ENCODE measurements at places on chromosomes 11 and 22.

GRCh38 chr11:130633466-130633865 lies 185.0 kb downstream of the ADAMTS15 start:
- no peak for DNase-seq

DNA sequence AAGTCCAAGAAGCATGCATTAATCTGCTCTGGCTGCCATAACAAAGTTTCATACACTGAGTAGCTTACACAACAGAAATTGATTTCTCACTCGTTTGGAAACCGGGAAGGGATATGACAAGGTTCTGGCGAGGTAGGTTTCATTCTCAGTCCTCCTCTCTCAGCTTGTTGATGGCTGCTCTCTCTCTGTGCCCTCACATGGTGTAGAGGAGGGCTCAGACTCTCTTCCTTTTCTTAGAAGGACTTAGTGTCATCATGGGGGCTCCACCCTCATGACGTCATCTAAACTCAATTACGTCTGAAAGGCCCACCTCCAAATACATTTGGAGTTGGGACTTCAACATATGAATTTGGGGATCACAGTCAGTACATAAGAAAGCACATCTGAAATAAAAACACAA lies 18.6 kb downstream of the GLYATL1 start:
- DNase-seq, result no peak

GRCh38 chr11:43053638-43054412 lies 258.0 kb upstream of the API5 start:
- no peak for DNase-seq

DNA sequence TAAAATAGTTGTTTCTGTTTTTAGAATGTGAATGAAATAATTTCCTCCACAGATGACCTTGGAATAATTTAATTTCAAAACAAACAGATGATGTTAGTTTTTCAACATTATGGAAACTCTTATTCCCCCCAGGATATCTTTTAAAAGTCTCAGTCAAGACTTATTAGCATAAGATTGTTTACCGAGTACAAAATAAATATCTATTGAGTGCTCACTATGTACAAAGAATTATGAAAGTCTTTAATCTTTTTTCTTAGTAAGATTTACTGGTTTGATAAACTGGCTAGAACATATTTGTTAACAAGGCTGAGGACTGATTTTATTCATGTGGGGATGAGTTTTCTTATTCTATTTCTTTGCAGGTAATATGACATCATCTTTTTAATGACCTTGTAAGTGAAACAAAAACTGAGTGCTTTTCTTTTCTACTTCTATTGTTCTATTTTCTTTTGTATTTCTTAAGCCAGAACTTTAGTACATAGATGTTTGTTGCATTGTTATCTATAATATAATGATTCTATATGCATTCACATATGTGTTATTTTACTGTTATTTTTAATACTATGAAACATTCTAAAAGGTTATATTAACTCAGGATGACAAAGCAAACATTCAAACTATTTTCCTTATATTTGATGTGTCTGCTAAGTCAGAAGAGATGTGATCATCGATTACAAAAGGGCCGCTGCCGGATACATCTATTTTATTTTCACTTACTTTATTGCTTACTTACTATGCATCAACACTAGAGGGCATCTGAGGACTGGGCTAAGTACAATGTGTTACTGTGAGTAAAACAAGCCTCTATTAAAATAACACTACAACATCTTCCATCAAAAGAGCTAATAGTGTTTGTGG lies 111.0 kb upstream of the ARHGAP42 start:
- DNase-seq, result no peak

DNA sequence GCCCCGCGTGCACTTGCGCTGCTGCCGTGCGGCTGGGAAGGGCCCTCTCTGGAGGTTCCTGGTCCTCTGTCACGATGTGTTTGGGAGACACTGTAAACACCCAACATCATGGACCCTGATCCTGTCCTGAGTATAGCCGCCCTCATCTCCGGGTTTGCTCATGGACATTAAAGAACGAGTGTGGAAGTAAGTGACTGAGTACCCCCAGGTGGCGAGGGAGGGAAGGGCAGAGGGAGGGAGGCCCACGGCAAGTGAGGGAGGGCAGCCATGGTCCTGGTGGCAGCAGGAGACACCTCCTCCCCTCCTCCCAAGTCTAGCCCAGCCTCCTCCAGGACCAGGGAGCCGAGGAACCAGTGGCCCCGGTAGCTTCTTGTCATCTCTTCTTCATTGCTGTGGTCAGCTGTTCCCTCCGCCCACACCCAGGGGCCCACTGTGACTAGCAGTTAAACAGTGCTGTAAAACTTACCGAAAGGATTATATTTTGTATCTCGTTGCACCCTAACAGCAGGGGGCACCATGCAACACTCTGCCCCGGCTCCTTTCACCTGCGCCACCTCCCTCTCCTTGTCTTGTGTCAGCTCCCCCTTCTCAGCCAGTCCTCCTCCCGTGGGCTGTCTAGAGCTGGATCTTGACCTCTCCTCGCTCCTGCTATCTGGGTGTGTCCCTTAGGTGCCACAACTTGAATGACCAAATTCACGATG lies 566.5 kb upstream of the B3GAT1 start:
- no peak for DNase-seq

GRCh38 chr22:39728236-39728860 lies 157.8 kb downstream of the CACNA1I start:
- no peak for DNase-seq

- no peak for DNase-seq
Measured at GRCh38 chr11:90223248-90223585, 368 bp upstream of the CHORDC1 start.

GRCh38 chr22:30208631-30209603 lies 37.6 kb downstream of the LIF start:
- DNase-seq, result no peak

DNA sequence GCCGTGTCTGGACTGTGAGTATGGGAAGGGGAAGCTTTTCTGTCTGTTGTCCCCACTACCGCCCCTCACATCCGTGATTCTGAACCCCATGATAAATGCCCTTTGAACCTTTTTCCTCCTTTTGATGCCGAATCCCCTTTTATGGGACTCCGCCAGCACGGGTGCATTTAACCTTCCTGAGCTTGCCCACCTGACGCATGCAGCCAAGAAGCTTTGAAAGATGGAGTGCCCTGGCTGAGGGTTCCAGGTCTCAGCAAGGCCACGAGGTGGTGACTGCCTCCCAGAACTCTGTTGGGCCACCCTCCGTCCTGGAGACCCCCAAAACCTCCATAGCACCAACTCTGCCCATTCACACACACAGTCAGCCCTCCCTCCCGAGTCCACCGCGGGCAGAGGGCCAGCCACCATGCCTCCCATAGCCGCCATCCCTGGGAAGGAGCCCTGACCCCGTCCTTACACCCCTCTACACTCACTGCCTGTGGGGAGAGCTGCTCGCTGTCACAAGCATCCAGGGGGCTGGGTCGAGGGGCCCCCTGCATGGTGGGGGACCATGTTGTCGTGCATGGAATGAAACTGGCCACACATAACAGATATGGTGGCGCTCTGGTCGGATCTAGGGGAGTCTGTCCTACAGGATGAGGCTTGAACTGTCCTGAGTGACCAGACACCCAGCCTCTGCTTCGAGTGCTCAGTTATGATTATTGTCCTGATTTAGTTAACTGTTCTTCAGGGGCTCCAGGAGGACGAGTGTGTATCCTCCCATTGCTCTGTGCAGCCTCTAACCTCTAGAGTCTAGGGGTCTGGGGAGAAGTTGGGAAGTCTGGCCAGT lies 822 bp upstream of the COMT start:
- DNase-seq, result no peak

GRCh38 chr11:97072420-97072819 lies 682.6 kb downstream of the JRKL start:
- no peak for DNase-seq

GRCh38 chr11:120550007-120550406 lies 38.5 kb downstream of the GRIK4 start:
- DNase-seq, result no peak

DNA sequence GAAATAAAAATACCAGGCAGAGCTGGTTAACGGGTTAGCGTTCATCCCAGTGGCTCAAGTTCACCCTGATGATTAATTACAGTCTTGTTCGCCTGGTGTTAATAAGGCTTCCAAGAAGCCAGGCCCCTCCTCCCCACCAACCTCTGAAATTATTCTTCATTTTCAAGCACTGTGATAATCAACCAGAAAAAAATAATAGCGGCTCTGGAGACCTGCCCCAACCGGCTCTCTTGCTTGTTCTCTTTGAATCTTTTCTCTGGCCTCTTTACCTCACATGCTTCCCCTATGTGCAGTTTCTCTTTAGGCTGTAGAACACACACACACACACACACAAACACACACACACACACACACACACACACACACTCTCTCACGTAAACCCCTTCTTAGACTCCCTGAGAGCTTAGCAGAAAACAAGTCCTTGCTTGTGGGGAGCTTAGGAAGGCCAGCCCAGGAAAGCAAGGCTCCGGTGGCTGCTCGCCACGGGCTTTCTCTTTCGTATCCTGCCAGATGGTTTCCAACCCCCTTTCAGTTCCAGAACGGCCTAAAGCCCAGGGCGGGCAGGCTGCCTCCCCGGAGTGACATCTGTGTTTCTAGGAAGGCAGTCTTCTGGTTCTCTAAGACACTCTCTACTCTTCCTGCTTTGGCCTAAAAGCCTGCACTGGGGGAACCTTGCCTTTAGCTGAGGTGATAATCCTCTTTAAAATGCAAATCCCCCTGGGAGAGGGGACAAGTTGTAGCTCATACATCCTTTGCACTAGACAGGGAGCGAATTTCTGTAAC lies 106.4 kb upstream of the SESN3 start:
- DNase-seq, result peak; percentile 76

DNA sequence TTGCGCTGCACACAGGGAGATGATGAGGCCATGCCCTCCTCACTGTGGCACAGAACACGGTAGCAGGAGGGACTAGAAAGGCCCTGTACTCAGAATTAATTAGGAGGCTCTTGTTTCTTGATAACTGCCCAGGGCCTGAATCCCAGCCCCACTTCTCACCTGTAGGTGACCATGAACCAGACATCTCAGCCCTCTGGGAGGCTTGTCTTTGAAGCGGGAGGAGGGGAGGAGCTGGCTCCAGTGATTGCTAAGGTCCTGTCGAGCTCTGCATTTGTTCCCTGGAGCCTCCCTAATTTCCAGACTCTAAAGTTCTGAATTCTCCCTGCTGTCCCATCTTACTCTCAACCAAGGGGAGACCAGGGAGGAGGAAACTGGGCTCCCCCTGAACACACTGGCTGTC lies 19.8 kb upstream of the OAF start:
- DNase-seq, result no peak

GRCh38 chr22:45752036-45752435 lies 80.4 kb downstream of the ATXN10 start:
- no peak for DNase-seq

DNA sequence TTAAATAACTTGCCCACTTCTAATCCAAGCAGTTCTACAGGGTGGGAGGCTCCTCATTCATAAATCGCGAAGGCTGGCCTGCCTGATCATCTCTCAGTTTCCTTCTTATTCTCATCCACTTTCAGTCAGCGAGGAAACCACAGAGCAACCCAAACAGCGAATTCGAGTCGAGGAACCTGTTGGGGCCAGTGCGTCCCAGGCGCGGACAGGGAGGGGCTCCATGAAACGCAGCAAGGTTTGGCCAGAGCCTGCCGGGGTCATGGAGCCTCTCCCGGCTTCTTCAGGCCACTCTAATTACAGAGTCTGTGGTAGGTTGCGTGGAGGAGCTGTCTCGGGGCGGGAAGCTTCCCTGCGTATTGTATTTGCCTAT lies 741 bp upstream of the NAV2 start:
- no peak for DNase-seq

DNA sequence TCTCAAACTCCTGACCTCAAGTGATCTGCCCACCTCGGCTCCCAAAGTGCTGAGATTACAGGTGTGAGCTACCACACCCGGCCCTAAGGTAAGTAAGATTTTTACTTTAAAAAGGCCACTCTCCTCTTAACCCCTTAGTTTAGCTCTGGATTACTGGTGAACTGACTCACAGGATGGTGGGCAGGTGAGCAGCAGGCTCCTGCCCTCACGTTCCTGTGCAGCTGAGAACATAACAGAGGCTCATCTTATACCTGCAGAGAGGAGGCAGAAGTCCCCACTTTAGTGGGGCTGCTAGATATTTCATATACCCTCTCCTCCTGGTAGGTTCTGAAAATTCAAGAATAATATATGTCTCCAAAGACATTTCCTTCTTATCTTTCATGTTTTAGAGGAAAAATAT lies 17.1 kb upstream of the SERPIND1 start:
- peak; percentile 46 for DNase-seq

DNA sequence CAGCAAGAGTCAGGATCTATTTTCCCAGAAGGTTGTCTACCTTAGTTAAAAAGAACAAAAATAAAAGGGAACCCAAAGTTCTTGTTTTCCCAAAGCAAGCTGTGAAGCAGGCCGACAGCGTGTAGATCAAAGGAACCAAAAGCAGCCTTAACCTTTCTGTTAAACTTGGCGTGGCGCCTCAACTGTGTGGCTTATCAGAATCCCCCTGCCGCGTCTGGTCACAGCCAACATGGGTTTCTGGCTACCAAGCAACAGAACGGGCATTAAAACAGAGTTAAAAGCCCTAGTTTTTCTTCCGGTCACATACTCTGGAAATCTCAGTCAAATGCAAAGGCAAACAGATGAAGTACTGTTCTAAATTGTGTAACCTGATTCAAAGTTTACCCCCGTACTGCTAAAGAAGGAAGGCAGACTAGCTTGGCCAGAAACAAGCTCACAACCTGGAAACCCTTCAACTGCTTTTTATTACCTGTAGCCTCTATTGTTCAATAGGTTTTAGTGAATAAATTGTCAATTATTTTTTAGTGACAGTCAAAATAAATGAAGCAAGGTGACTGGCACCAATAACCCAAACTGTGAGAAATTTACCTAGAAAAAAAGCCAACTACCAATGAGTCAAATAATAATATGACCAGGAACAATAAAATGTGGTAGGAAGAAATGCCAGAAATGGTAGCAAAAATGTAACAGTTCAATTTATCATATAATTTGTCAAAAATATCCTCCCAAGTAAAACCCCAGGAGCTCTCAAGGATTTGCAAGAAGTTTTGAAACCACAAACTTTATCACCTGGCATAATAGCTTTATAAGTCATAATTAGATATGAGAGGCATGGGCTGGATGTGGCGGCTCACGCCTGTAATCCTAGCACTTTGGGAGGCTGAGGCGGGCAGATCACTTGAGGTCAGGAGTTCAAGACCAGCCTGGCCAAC lies 21.4 kb downstream of the CHKA start:
- no peak for DNase-seq

GRCh38 chr11:28017816-28018215 lies 90.1 kb downstream of the KIF18A start:
- DNase-seq, result no peak

DNA sequence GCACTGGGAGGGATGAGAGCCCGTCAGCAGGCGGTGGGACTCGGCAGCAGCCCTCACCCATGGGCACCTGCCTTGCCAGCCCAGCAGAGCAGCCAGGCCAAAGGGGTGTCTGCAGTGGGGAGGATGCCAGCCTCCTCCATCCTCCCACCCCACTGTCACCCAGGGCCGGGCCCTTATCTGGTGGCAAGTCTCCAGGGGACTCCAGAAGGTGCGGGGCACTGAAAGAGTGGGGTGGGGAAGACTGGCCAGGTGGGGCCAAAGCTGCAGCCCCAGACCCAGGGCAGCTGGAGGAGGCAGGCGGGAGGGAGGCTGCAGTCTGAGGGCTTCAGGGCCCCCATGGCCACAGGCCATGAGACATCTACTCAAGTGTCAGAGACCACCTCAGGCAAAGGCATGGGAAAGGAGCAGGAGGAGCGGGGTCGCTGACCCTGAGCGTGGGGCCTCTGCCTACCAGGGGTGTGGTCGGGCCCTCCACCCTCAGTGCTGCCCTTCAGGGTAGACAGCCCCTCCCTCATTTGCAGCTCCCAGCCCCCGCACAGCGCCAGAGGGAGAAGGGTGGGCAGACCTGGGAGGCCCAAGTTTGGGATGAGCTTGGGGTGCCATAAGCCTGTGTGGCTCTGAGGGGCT lies 3.5 kb downstream of the DGCR6L start:
- no peak for DNase-seq

- no peak for DNase-seq
Measured at GRCh38 chr11:128226106-128226716, 361.1 kb downstream of the ETS1 start.

Measured in head of caudate nucleus (tissue), 42 donors.